ENCODE measurements at places on chromosomes 1 and 21. TPM values are rescaled to one million over a fixed set of nuclear protein-coding genes. Genes with fewer than 3 reads are reported as not detected.

Gene RGS1
- total RNA-seq: not detected

Gene CELA3B
- total RNA-seq: not detected

Gene PPFIA4
- total RNA-seq: 2.4 TPM

- no peak for DNase-seq
These were observed 231.3 kb downstream of the TOMM20 start for GRCh38 chr1:234897390-234897749.

GRCh38 chr1:190476806-190477205 is 858 bp downstream of the BRINP3 start:
- no peak for DNase-seq

DNA sequence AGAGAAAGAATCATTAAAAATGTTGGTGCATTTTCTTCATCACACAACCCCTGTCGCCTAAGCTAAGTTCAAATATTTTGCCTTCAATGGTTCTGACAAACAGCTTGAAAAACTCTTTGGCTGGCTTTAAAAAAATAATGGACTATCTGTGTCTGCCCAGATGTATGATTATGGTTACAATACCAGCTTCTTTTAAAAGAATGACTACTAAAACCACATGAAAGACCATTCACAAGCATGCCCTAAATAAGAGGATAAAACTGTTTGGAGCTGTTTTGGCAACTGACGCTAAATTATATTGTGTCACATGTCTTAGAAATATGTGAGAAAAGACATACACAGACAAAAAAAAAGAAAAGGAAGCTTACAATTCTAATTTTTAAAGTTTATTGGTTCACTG is 23.7 kb upstream of the PLPPR4 start:
- no peak for DNase-seq

DNA sequence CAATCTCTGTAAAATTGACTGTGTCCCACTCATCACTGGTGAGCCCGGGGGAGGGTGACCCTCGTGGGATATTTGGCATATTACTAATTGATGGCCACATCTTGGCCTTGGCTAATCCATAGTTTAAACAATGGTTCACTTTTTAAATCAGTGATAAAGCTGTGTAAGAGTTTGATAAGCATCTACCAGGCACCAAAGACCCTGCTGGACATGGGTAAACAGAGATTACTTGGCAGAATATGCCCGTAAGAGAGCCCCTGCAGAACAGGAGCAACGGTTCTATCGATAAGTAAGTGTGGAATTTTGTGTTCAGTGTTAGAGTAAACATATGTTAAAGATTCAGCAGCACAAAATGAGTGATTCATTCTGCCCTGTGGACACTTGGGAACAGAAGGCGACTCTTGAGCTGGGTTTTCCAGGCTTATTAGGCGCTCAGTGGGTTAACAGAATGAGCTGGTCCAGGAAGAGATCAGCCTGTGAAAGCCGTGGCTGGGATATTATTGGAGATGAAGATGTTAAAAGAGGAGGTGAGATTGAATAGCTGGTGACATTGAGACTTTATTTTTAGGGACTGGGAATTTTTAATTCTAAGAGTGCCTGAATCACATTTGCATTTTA is 55.9 kb downstream of the CNST start:
- no peak for DNase-seq

GRCh38 chr1:41627491-41628280 is 143.2 kb upstream of the EDN2 start:
- DNase-seq: no peak
